ENCODE measurements at places on chromosomes 5 and 9.
A peak's percentile ranks its signal among the peaks of the same experiment; 100 is the strongest.

GRCh38 chr5:91170266-91170665 is 212.9 kb downstream of the ARRDC3 start:
- DNase-seq: no peak

DNA sequence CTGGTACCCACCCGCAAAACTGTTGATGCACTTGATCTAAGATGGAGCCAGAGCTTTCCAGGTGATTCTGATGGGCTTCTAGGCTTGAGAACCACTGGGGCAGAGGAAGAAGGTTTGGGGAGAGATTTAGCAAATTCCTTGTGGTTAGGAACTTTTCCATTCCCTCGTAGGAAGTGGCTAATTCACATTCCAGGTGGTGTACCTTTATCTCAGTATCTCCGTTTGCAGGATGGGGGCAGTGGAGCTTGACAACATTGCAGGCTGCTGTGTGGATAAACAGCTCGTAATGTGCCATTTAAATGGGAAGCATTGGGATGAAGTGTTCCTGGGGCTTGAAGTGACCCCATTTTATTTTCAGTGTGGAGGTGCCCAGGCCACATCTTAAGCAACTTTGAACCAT is 172.9 kb upstream of the IL12B start:
- DNase-seq: no peak

GRCh38 chr9:81207651-81208050 is 481.7 kb downstream of the TLE1 start:
- no peak for DNase-seq

DNA sequence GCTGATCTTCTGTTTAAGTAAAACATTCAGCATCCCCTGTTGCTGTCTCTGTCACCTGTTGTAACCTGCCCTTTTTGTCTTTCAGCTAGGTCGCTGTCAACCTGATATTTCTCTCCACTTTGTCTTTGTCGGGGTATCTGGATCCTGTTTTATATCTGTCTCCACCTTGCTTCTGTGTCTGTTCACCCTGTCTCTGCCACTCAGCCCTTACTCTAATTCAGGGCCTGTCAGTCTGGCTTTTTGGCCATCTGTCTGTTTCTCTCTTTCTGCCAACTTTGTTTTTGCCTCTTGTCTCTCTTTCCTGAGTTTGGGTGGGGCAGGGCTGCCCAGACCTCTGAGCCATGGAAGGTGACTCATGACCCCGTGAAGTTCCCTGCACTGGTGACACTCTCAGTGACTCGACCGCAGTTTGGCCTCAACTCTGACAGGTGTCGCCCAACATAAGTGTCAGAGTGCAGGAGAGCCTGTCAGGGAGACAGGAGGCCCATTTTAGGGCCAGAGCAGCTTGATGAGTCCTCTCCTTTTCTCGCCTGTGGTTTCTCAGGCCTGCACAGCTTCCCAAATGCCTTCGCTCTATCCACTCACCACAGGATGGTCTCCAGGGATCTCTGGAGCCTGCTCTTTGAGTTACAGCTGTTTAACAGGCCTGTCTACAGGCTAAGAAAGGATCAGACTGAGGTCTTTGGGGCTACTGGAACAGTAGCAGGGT is 868 bp downstream of the ZBTB43 start:
- peak; percentile 72 for DNase-seq

GRCh38 chr5:9058161-9058560 is 487.7 kb downstream of the SEMA5A start:
- DNase-seq: no peak

DNA sequence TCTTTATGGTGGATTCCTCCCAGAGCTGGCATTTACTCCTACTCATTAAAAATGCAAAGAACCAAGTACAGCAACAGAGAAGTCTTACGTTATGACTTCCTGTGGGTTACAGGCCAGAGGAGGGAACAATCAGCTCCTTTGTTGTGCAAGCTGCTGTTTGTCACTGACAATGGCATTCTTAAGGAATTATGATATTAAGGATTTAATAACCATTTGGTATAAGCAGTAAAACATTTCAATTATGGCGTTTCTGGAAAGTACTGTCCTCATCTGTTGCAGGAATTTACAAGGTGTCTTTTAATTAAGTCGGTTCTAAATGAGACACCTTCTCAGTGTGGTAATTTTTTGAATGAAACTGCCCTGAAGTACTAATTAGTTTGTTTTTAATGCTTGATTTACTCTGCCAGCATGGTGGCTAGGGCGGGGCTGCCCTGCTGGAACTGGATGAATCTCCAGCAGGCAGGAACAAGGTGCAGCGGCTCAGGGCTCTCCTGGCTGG is 49.1 kb upstream of the VDAC1 start:
- no peak for DNase-seq
